Renal cortex interstitium (tissue), 15 donors: ENCODE measurements at places on chromosomes 4 and X. TPM values are rescaled to one million over a fixed set of nuclear protein-coding genes. Genes with fewer than 3 reads are reported as not detected.
A peak's percentile ranks its signal among the peaks of the same experiment; 100 is the strongest.

- no peak for DNase-seq
These were observed 671.6 kb upstream of the BOD1L1 start for GRCh38 chr4:14299166-14299565.

DNA sequence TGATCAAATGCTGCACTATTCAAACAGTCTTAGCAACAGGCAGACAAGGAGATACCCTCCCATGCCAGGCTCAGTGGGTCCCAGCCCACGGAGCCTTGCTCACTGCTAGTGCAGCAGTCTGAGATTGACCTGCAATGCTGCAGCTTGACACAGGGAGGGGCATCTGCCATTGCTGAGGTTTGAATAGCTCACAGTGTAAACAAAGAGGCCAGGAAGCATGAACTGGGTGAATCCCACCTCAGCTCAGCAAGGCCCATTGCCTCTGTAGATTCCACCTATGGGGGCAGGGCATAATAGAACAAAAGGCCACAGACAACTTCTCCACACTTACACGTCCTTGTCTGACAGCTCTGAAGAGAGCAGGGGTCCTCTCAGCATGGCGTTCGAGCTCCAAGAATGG, 26.6 kb upstream of the ZXDB start:
- no peak for DNase-seq

- DNase-seq = no peak
These were observed 165.3 kb upstream of the MAP3K15 start for GRCh38 chrX:19680580-19680979.

DNA sequence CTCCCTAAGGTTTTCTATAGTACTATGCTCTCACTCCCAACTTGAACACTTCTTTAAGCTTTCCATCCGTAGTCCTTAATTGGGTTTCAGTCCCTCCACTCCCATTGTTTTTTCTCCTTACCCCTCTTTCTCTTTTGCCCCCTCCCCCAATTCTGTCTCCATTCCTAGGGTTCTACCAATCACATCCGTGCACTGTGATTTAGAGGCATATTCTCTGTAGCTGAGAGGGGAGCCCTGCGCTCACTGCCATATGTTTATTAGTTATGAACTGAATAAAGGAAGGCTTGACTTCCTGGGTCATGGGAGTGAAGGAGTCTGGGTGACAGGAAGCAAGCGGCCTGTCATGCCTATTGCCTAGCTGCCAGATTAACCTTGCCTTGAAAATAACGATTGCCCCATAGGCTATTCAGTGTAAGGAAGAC, 471 bp downstream of the MCTS1 start:
- DNase-seq = no peak

DNA sequence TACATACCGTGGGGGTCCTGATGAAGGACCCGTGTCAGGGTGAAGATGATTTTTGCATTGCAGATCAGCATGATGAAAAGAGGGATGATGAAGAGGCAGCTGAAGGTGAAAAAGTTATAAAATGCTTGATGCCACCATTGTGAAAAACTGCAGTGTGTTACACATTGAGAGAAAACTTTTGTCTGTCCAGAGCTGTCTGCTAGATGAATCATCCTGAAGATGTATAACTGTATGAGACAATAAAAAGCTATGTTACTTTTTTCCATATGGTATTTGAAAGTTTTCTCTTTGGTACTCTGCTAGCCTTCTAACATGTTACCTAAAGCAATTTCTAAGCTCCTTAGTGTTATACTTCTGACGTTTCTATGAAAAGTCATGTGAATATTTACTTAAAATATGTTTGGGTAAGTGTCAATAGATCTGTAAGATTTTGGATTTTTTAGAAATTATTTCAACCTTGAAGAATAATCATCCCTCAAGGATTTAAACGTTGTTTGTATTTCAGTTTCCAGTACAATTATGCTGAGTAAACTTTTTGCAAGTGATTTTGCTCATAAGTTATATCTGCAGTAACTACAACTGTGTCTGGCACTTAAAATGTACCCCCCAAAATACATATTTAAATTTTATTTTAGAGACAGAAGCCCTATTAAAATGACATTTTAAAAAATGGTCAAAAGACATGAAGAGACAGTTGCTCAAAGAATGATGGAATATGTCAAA, 9.5 kb downstream of the GNRHR start:
- DNase-seq = no peak

RPA4 gene
- not detected for polyA plus RNA-seq

PCDH19 gene
- polyA plus RNA-seq = 3.2 TPM

DNA sequence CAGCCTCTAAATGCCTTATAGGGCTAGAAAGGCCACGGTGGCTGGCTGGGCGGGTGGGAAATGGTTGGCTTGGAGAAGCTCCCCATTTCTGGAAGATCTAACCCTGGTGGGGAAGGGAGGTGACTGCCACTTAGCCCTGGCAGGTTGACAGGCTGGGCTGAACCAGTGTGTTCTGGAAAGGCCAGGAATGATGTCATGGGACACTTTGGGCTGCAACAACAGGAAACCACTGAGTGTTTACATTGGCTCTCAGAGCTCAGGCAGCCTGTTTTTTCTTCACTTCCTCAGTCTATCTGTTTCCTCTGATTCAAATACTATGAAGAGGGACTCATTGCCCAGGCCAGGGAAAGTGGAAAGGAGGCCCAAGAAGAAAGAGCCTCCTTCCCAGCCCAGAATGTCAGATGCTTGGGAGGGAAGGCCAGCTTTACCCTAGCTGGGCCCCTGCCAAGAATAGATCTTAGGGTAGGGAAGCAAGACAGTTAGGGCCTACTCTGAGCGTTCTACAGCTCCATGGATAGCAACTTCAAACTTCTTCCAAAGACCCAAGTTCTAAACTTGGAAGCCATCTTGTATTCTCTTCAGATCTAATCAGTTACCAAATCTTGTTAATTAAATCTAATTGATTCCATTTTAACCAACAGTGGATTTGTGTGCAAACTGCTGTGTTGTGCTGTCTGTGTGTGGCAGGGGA, 65.8 kb upstream of the MSN start:
- peak; percentile 29 for DNase-seq

DNA sequence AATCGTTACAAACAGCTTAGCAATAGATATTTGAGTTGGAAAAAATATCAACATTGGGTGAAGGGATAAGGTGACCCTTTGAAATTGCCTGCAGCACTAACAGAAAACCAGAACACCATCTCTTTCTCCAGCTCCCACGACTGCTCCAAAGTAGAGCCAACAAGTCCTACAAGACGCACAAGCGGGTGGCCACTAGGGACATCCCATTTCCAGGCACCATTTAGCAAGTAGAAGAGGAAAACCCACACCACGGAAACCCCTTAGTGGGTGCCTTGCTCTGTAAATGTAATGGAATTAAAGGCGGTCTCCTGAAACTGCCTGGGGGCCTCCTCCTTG, 1.9 kb downstream of the ARHGAP6 start:
- no peak for DNase-seq

- DNase-seq = peak; percentile 84
These were observed 28.1 kb downstream of the NOP14 start for GRCh38 chr4:2934813-2935761.

DNA sequence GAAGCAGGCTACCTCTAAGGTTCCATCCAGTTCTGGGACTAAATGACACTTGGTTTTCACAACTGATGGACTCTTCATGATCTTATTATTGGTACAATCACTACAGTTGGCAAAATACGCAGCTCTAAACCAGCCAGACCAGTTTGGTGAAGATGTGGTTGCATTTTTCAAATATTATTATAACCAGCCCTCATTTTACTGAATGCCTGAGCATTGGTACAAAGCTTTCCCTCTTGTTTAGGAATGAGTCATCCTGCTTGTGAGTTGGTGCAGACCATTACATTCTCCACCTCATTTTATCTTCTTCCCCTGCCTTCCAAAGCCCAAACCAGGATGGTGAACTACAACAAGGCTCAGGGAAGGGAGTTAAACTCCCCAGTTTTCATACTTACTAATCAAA, 223.1 kb downstream of the KDR start:
- DNase-seq = no peak

FAM47A gene
- not detected for polyA plus RNA-seq

GRCh38 chrX:53287493-53288138, 6.2 kb upstream of the IQSEC2 start:
- DNase-seq = no peak

DNA sequence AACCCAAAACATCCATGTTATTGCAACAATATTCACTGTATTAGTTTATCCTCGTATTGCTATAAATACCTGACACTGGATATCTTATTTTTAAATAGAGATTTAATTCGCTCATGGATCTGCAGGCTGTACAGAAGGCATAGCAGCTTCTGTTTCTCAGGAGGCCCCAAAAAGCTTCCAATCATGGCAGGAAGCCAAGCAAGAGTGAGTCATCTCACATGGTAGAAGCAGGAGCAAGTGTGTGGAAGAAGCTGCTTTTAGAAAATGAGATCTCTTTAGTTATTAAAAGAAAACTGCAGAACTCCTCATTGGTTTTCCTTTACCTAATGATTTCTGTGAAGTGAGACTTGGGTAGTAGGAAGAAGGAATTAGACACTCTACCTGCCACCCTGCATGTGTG, 16.4 kb downstream of the ZNF732 start:
- no peak for DNase-seq

EDA gene
- 5.9 TPM for polyA plus RNA-seq

GLRA2 gene
- polyA plus RNA-seq = 0.37 TPM

DNA sequence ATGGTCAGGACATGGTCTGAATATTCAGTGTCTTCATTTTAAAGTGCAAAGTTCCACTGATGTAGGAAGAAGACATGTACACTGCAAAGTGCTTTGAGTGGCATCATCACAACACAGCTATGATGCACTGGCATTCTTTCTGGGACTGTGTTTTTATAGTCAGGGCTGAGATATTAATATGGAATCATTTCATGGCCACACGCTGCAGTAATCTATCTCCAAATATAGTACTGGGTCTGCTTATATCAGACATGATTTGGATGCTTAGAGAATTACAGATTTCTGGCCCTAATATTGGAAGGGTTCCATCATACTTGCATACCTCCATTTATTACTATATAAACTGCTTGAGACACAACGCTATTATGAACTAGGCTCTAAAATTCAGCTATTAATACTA, 1170.9 kb downstream of the NLGN4X start:
- DNase-seq = no peak

- no peak for DNase-seq
These were observed 12.8 kb upstream of the SLC39A8 start for GRCh38 chr4:102358128-102358527.

GRCh38 chr4:121339307-121339706, 41.5 kb downstream of the QRFPR start:
- no peak for DNase-seq

DNA sequence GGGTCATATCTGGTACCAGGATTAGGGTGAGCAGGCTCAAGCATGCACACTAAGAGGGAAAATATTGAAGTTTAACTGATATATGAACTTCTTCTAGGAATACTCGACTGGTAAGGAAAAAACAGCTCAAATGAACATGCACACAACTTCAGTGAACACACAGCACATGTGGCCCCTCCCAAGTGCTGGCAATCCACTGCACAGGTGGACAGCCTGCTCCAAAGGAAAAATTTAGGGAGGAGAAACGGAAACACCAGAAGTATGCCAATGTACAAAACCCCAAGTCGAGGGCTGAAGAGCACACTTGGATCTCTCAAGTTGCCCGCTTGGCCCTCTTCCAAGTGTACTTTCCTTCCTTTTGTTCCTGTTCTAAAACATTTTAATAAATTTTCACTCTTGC, 205.0 kb upstream of the FAM47C start:
- no peak for DNase-seq

DNA sequence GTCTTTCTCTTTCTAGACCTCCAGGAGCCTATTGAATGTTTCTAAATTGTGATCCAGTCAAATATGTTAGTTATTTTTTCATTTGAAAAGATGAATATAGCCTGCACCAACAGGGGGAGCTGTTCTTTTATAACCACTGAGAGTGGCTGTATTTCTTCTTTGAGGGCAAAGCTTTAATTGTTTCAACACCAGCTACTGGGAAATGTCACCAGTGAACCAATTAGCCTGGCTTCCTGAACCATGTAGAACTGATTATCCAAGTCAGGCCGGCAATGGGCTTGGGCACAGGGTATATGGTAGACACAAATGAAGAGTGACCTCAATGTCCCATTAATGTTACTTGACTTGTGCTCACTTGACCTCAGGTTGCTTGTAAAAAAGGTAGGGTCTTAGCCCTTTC, 4.8 kb upstream of the DAPP1 start:
- no peak for DNase-seq

LRP2BP gene
- 3.6 TPM for polyA plus RNA-seq

DNA sequence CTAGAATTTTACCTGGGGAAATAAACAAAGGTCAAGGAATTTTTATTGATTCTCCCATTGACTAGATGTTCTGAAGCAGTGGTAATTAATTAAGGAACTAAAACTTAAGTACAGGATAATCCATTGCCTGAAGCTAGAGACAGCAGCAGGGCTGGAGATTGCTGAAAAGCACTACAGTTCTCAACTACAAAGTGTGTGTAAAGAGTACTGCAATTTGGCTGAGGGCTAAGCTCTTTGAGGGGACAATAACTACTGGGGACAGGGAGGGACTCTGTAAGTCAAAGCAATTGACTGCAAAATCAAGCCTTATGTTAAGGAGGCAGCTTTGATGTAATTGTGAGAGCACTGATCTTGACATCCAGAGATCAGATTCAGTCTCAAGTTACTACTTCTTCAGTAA, 260.4 kb downstream of the GALNTL6 start:
- no peak for DNase-seq

ADH6 gene
- 27.1 TPM for polyA plus RNA-seq

DNA sequence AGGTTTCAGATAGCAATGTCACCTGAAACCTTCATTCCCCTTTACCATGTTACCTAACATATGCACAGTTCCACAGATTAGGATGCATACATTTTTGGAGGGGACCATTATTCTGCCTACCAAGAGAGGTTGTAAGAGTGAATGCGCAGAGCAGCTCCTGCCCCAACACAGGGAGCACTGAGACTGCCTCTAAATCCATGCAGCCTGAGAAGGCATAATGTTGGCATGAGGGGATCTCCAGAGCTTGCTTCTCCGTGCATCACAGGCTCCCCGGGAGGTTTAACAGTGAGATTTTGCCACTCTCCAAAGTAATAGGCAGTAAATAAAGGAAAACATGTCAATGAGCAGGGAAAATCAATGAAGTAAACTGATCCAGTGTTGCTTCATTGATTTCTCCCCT, 410.8 kb downstream of the PCDH7 start:
- no peak for DNase-seq

TEX13D gene
- not detected for polyA plus RNA-seq

FGF13 gene
- 25.9 TPM for polyA plus RNA-seq

DNA sequence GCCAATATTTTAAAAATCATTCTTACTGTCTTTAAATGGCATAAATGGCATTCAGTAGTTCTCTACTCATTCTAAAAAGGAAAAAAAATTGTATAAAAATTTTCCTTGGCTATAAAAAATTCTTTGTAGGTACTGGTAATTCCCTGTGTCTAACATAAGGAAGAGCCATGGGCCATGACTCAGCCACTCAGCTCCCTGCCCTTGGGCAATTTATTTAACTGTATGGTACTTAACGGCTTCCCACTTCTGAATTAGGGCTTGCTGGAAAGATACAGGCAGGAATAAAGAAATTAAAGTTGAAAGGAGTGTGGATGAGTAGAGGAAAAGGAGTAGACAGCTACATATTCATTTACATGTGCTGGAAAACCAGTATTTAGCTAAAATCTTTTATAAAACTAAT, 30.6 kb downstream of the ABHD18 start:
- no peak for DNase-seq

DDIT4L gene
- polyA plus RNA-seq = 2.3 TPM
